Chondrocyte (in vitro differentiated cells): ENCODE measurements at places on chromosomes 5 and 9. TPM values are rescaled to one million over a fixed set of nuclear protein-coding genes. Genes with fewer than 3 reads are reported as not detected.

Gene PKD2L2
- not detected in 3 replicates for total RNA-seq

Gene ARID3C
- total RNA-seq, result 0.20 TPM in 1 of 3 replicates, not detected in the others

Gene CA9
- total RNA-seq, result 2.9 to 3.6 TPM in 2 of 3 replicates, not detected in the other

Gene FAXDC2
- 2.3 to 6.1 TPM (median 2.5 TPM) in 3 replicates for total RNA-seq

DNA sequence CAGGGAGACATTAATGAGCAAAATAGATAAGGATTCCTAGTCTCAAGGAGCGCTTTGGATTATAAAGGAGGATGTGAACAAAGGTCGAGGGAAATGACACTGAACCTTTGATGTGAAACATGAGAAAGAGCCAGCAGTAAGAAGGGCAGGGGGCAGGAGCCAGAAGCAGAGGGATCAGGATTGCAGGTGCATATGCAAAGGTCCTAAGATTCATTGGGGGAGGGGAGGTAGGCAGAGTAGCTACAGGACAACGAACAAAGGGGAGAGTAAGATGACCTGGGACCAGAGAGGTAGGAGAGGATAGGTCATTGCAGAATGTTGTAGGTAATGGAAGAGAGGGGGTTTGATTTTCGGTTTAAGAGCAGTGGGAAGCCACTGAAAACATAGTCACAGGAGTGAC, 129.2 kb upstream of the TRPM3 start:
- H3K27me3 ChIP-seq, result peaks cover 21% of the 10 kb centered on the region
- DNase-seq, result no peak
- H3K4me3 ChIP-seq, result no peak overlapping the region
- peaks cover 2% of the 10 kb centered on the region for H3K4me1 ChIP-seq
- H3K27ac ChIP-seq, result no peak overlapping the region
- H3K36me3 ChIP-seq, result no peaks in the 10 kb centered on the region

DNA sequence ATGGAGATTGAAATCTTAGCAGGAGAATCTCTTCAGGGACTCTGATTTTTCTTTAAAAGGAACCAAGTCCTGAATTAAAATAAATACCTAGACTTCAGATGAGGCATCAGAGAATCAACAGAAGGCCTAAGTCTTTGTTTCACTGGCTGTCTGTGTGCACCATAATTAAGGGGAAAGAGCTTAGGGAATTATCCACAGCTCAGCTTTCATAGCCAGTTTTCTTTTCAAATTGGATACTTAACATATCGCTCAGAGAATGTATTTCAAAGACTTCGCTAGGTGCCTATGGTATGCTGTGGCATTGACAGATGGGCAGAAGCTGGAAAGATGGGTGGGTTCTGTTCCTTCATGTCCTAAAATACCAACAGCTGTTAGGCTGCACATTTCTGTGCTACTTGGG, 325.8 kb downstream of the TMEM38B start:
- no peaks in the 10 kb centered on the region for H3K27me3 ChIP-seq
- no peak for DNase-seq
- no peak overlapping the region for H3K4me3 ChIP-seq
- H3K36me3 ChIP-seq, result no peaks in the 10 kb centered on the region
- H3K27ac ChIP-seq, result no peak overlapping the region
- H3K4me1 ChIP-seq, result no peaks in the 10 kb centered on the region

- H3K27ac ChIP-seq, result no peak overlapping the region
- DNase-seq, result no peak
- peaks cover 26% of the 10 kb centered on the region for H3K36me3 ChIP-seq
- H3K27me3 ChIP-seq, result no peaks in the 10 kb centered on the region
- no peak overlapping the region for H3K4me3 ChIP-seq
These were observed 17.9 kb downstream of the HSD17B4 start for GRCh38 chr5:119470105-119470763.

DNA sequence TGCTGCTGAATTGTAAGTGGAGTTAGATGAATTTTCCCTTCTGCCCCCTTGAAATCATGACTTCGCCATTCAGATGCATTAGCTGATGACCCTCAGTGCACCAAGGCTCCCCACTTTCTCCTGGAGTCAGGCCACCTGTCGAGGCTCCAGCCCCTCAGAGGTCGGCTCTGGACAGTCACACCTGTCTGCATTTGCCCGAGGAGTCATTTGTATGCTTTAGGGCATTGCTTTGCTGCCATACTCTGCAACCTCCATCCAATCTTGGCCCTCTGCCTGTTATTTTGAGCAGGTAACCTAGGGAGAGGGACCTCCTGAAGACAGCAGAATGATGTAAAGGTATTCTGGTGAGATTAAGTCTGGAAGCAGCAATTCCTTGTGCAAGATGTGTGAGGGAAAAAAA, 144.8 kb downstream of the MACROH2A1 start:
- H3K36me3 ChIP-seq, result peaks cover 2% of the 10 kb centered on the region
- H3K4me3 ChIP-seq, result no peak overlapping the region
- H3K27ac ChIP-seq, result no peak overlapping the region
- DNase-seq, result no peak
- no peaks in the 10 kb centered on the region for H3K27me3 ChIP-seq
- no peaks in the 10 kb centered on the region for H3K4me1 ChIP-seq

- H3K4me1 ChIP-seq, result no peaks in the 10 kb centered on the region
- no peaks in the 10 kb centered on the region for H3K27me3 ChIP-seq
- H3K36me3 ChIP-seq, result no peaks in the 10 kb centered on the region
These were observed 740.2 kb upstream of the DMAC1 start for GRCh38 chr9:8539681-8540197.

DNA sequence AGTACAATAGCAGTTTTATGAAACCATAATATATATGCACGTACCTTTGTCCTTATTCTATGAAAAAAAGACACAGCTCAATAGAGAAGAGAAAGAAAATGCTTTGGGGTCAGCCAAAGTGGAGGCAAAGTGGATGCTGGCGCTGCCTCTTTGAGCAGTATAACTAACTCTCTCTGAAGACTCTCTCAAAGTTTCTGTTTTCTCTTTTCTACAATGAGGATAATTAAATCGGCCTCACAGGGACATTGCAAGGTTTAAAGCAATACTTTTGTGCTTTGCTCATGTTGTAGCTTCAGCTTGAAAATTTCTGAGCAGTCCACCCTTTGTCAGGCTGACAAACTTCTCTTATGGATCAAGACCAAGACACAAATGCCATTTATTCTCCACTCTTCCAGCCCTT, 455.1 kb upstream of the MPDZ start:
- H3K36me3 ChIP-seq, result peaks cover 3% of the 10 kb centered on the region
- no peaks in the 10 kb centered on the region for H3K27me3 ChIP-seq
- no peaks in the 10 kb centered on the region for H3K4me1 ChIP-seq
- no peak overlapping the region for H3K27ac ChIP-seq
- no peak overlapping the region for H3K4me3 ChIP-seq
- no peak for DNase-seq
